Memory B cell (primary cell): ENCODE measurements at places on chromosomes 13 and 19.

DNA sequence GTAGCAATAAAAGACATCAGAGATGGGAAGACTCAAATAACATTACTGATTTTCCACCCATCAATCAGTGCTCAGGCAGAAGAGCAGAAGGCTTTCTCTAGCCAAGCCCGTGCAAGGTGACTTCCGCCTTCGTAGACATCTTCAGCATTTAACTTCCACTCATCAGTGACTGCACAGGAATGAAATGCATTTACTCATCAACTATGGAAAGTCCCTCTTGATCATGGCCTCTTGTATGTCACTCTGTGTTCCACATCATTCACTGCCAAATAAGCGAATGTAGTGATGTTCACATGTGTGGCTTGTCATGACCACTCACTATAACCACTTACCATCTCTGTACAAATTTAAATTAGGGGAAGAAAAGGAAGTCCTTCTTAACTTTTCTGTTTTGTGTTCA, 49.4 kb downstream of the SACS start:
- no peaks in the 10 kb centered on the region for H3K36me3 ChIP-seq
- peak overlapping the region; percentile 91 for H3K27ac ChIP-seq
- no peaks in the 10 kb centered on the region for H3K27me3 ChIP-seq
- DNase-seq = no peak
- peak overlapping the region; percentile 16 for H3K4me3 ChIP-seq
- peaks cover 25% of the 10 kb centered on the region for H3K4me1 ChIP-seq

GRCh38 chr13:64534302-64534701, 2695.8 kb downstream of the PCDH9 start:
- H3K4me3 ChIP-seq = no peak overlapping the region
- no peak for DNase-seq
- no peak overlapping the region for H3K27ac ChIP-seq
- no peaks in the 10 kb centered on the region for H3K27me3 ChIP-seq
- no peaks in the 10 kb centered on the region for H3K36me3 ChIP-seq

GRCh38 chr19:2012941-2013682, 2.4 kb downstream of the BTBD2 start:
- no peak for DNase-seq
- no peaks in the 10 kb centered on the region for H3K27me3 ChIP-seq
- peaks cover 16% of the 10 kb centered on the region for H3K36me3 ChIP-seq
- H3K4me3 ChIP-seq = peak overlapping the region; percentile 86

GRCh38 chr13:38602266-38602665, 84.6 kb upstream of the FREM2 start:
- DNase-seq = no peak
- no peaks in the 10 kb centered on the region for H3K4me1 ChIP-seq
- H3K27me3 ChIP-seq = peaks cover 3% of the 10 kb centered on the region

DNA sequence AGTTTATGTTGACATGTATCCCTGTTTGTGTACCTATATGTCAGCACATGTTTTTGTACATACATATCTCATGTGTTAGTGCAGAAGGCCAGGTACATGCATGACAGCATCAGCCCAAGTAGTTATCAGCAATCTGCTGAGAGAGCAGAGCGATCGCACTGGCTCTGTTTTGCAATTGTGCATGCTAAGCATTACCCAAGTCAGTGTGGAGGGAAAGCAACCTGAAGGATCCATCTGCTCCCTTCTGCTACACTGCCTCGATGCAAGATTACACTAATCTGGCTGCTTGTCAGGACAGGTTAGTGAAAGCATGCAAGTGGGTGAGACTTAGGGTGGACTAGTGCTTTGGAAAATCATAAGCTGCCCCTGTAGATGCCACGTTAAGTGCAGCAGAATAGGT, 211.8 kb downstream of the PCCA start:
- no peak overlapping the region for H3K27ac ChIP-seq
- no peak for DNase-seq
- H3K27me3 ChIP-seq = no peaks in the 10 kb centered on the region
- H3K4me1 ChIP-seq = peaks cover 3% of the 10 kb centered on the region
- peaks cover 4% of the 10 kb centered on the region for H3K36me3 ChIP-seq

DNA sequence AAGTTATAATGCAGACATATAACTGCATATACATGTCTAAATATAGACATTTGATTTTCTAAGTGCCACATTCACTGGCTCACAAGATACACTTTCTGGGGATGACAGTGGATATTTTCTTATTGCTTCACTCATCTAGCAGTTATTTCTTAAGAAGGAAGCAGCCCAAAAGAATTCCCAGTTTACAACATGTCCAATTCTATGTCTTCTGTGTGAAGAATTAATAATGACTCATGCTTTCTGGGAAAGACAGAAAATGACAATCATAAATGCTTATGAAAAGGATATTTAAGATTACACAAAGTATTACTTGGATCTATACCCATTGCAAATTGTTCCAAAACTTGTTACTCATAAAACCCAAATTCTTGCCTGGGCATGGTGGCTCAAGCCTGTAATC, 543.4 kb downstream of the SUCLA2 start:
- H3K36me3 ChIP-seq = no peaks in the 10 kb centered on the region
- no peaks in the 10 kb centered on the region for H3K27me3 ChIP-seq
- no peak overlapping the region for H3K27ac ChIP-seq
- H3K4me1 ChIP-seq = no peaks in the 10 kb centered on the region
- no peak for DNase-seq

- H3K4me3 ChIP-seq = no peak overlapping the region
- DNase-seq = no peak
- H3K27ac ChIP-seq = peak overlapping the region; percentile 35
- H3K4me1 ChIP-seq = peaks cover 12% of the 10 kb centered on the region
- no peaks in the 10 kb centered on the region for H3K27me3 ChIP-seq
- peaks cover 15% of the 10 kb centered on the region for H3K36me3 ChIP-seq
Observed at GRCh38 chr13:95260031-95260525, 41.2 kb downstream of the ABCC4 start.

DNA sequence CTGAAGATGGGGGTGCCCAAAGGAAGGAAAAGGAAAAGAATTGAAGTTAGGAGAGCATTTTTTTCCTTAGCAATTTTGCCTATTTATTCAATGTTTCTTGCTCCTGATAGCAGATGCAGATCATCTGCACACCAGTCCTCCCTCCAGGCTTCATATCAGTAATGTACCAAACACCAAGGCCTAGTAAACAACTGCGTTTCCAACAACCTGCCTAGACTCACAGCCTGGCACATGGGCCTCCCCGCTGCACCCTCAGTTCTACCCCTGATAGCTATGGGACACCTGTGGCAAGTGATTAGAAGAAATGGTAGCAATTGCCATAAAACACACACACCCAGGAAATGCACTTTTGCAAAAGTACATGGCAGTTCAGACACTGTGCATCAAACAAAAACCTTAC, 30.4 kb upstream of the HMGB1 start:
- no peak overlapping the region for H3K27ac ChIP-seq
- no peak for DNase-seq
- H3K27me3 ChIP-seq = no peaks in the 10 kb centered on the region

DNA sequence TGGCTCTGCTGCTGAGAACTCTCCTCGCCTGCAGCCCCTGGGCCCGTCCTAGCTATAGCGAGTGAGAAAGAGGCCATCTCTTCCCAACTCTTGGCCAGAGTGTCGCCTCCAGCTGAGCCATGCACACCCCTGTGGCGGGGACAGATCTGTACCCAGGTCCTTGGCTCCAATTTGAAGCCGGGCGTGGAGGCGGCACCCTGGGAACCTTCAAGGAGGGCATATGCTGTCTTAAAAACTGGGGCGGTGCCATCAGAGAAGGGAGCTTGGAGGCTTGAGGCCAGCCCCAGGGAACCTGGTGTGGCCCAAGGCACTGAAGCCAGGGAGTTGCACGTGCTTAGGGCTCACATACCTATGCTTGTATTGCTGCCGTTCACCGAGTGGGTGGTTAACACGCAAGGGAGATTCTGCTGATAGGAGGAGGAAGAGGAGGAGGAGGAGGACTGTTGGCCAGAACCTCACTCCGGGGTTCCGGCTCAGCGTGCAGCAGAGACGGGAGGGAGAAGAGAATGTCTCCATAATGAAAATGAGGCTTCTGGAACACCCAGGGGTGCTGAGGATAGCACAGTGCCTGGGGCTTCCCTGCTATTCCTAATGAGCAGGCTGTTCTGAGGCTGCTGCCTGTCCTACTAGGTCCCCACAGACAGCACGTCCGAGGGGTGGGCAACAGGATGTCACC, 40.7 kb downstream of the COMP start:
- no peaks in the 10 kb centered on the region for H3K4me1 ChIP-seq
- H3K4me3 ChIP-seq = no peak overlapping the region
- H3K36me3 ChIP-seq = peaks cover 25% of the 10 kb centered on the region

GRCh38 chr13:113297370-113298042, 467 bp downstream of the LAMP1 start:
- peaks cover 2% of the 10 kb centered on the region for H3K27me3 ChIP-seq
- peaks cover 4% of the 10 kb centered on the region for H3K36me3 ChIP-seq
- peaks cover 23% of the 10 kb centered on the region for H3K4me1 ChIP-seq

DNA sequence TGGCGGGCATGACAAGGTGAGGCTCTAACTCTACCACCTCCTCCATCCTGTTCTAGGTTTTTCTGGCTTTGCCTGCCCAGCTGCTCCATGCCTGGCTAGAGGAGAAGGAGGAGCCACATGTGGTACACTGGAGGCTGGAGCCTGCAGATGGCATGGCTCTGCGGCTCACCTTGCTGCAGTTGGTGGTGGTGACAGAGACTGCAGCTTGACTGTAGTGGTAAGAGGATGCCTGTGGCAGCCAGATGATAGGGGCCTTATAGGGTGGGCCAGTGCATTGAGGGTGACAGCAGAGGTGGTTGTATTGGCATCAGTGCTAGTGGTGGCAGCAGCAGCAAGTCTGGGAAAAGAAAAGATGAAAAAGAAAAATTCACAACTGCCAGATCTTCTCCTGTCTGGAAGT, 146.2 kb downstream of the TNFRSF19 start:
- no peak for DNase-seq
- H3K36me3 ChIP-seq = peaks cover 15% of the 10 kb centered on the region
- peaks cover 12% of the 10 kb centered on the region for H3K27me3 ChIP-seq
- no peak overlapping the region for H3K4me3 ChIP-seq

- peaks cover 29% of the 10 kb centered on the region for H3K4me1 ChIP-seq
- H3K4me3 ChIP-seq = peak overlapping the region; percentile 91
- DNase-seq = no peak
Observed at GRCh38 chr19:4969772-4970531, 1.0 kb downstream of the KDM4B start.

GRCh38 chr13:40352802-40353562, 313.5 kb downstream of the FOXO1 start:
- H3K27ac ChIP-seq = peak overlapping the region; percentile 7
- no peak for DNase-seq
- H3K4me1 ChIP-seq = peaks cover 9% of the 10 kb centered on the region
- no peaks in the 10 kb centered on the region for H3K36me3 ChIP-seq
- no peak overlapping the region for H3K4me3 ChIP-seq

GRCh38 chr13:39822437-39822836, 167.0 kb downstream of the COG6 start:
- no peaks in the 10 kb centered on the region for H3K36me3 ChIP-seq
- peaks cover 10% of the 10 kb centered on the region for H3K4me1 ChIP-seq
- no peak overlapping the region for H3K27ac ChIP-seq

- H3K27me3 ChIP-seq = peaks cover 45% of the 10 kb centered on the region
- peak; percentile 61 for DNase-seq
- H3K36me3 ChIP-seq = peaks cover 3% of the 10 kb centered on the region
- peak within 1 kb of the TSS; percentile 61 for H3K4me3 ChIP-seq
- H3K27ac ChIP-seq = peak within 1 kb of the TSS; percentile 53
- H3K4me1 ChIP-seq = peaks cover 22% of the 10 kb centered on the region
Observed at GRCh38 chr19:12838182-12838885, at the start of gene MAST1. Gene MAST1, plus strand, starts transcription at chr19:12838515. Its CDS starts 58 bp downstream, at chr19:12838573.

- peaks cover 24% of the 10 kb centered on the region for H3K27me3 ChIP-seq
- H3K4me1 ChIP-seq = peaks cover 7% of the 10 kb centered on the region
- DNase-seq = no peak
- no peaks in the 10 kb centered on the region for H3K36me3 ChIP-seq
Observed at GRCh38 chr19:35793381-35794165, 18.2 kb downstream of the ARHGAP33 start.

GRCh38 chr13:33758113-33758512, 59.8 kb upstream of the RFC3 start:
- H3K27ac ChIP-seq = no peak overlapping the region
- H3K36me3 ChIP-seq = no peaks in the 10 kb centered on the region
- DNase-seq = no peak
- no peak overlapping the region for H3K4me3 ChIP-seq
- H3K27me3 ChIP-seq = peaks cover 5% of the 10 kb centered on the region

DNA sequence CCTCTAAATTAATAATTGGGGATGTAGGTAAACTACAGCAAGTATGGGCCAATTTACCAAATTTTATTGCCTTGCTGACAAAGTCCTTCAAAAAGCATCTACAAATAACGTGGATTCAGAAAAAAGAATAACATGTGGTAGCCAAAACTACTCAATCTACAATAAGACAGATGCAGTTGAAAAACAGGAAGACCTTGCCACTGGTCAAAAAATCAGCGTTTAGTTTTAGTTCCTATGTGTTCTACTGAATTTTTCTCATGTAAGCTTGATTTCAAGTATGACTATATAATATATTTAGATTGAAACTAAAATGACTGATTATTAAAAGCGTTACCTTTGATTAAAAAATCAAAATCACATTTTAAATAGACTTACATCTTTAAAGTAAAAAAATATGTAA, 1317.6 kb downstream of the PCDH9 start:
- H3K27me3 ChIP-seq = no peaks in the 10 kb centered on the region
- no peaks in the 10 kb centered on the region for H3K4me1 ChIP-seq
- DNase-seq = no peak
- no peak overlapping the region for H3K27ac ChIP-seq

DNA sequence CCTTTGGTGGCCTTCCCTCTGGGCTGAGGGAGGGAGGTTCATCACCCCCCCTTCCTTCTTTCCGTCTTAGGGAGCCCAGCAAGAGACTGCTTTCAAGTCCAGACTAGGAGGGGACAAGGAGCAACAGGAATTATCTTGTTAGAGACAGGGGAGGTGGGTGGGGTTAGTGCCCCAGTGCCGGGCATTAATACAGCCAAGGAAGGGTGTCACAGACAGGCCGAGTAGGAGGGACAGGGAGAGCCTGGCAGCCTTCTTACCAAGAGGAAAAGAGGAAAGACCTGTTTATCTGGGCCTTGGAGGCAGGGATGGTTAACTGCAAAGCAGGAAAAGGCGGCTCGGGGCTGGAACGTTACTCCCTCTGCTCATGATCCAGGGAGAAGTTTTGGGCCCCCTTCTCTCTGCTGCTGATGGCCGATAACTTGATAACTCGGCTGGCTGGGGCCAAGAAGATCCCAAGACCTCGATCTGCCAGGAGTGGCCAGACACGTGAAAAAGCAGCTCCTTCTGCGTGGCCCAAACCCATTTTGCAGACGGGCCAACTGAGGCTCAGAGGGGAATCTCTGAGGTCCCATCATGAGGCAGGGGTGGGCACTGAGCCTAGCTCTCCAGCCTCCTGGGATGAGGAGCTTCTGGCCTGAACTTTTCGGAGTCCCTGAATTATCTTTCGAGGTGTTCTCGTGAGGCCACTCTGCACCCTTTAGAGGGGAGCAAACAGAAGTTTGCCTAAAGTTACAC, 79.3 kb downstream of the PTPRS start:
- no peak for DNase-seq
- no peaks in the 10 kb centered on the region for H3K36me3 ChIP-seq
- no peak overlapping the region for H3K27ac ChIP-seq
- H3K4me1 ChIP-seq = no peaks in the 10 kb centered on the region
- H3K27me3 ChIP-seq = peaks cover 5% of the 10 kb centered on the region
